Activated naive CD4-positive, alpha-beta T cell treated with anti-CD3 and anti-CD28 coated beads for 36 hours (primary cell): ENCODE measurements at places on chromosomes 5 and 9.

DNA sequence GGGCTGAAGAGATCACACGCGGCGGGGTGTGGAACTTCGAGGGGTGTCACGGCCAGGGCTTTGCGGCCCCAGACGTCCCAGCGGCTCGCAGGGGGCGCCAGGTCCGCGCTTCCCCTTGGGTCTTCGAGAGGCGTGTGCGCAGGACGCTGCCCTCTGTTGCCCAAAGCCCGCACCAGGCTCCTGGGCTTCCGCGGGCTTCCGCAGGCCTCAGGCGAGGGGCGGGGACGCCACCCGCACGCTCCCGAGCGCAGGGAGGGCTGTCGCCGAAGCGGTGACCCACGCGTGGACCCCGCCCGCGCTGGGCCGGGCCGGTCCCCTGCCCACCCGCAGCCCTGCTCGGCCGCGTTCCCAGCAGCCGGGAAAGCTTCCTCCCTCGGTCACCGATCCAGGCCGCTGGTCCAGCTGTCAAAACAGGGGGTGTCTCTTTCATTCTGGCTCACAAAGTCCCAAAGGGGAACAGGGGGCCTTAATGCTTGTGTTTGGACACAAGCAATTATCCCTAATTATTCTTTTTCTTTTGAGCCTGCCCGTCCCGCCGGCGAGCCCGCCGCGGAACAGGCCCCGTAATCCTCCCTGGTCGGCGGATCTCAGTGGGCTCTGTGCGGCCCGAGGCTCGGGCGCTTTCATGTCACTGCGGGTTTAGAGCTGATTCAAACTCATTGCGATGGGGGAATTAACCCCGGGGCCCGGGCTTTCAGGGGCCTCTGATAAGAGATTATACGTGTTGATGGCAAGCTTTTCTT lies 60.6 kb downstream of the TMEM174 start:
- DNase-seq = peak; percentile 34

DNA sequence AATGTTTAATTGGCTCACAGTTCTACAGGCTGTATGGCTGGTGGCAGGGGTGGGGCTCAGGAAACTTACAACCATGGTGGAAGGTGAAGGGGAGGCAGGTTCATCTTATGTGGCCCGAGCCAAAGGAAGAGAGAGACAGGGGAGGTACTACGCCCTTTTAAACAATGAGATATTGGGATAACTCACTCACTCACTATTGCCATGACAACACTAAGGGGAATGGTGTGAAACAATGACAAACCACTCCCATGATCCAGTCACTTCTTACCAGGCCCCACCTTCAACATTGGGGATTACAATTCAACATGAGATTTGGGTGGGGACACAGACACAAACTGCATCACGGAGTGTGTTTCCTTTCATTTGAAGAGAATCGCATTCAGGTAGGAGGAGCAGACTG lies 220.9 kb downstream of the GADD45G start:
- DNase-seq = no peak

DNA sequence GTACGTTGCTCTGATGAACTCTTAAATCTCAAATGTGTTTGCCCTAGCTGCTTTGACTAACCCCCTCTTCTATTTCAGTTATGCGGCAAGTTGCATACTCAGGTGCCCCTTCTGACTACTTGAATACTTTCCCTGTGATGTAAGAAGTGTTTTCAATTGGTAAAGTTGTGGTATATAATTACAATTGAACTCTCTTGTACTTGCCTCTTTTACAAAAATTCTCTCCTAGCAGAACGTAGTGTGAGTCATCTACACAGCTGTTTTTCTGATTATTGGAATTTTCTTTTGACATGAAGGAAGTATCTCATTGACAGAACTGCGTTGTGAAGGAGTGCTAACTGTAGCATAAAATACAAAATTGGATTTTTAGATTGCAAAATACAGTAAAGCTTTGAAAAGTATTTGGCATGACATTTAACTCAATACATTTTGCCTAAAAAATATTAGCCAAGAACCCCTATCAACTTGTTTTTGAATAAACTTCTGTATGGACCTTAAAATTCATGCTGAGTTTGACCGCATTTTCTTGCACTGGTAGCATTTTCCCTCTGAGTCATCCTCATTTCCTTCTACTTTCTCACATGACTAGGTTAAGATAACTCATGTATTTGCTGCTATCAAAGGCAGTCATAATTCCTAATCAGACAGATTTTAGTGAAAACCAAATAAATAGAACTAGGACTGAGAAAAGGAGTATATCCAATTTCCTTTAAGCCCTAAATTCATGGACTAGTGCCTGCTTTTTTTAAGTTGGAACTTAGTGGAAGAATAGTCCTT lies 6.3 kb downstream of the CRHBP start:
- no peak for DNase-seq

GRCh38 chr9:106622164-106622487 lies 240.8 kb upstream of the ZNF462 start:
- DNase-seq = no peak

DNA sequence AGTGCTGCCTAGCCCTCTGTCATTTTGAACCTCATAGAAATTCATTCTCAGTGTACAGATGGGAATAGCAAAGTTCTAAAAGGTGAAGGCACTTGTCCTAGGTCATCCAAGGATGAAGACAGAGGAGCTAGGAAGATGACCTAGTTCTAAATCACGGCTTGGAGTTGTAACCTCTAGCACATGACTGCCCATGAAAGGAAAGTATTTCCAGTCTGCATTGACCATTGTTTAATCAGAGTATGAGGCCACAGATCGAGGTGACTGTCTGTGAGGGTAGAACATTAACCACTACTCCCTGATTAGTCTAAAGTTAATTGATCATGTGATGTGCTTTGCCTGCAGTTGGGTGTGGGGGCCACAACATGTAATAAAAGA lies 674 bp upstream of the TNFSF15 start:
- no peak for DNase-seq

GRCh38 chr5:84257061-84257460 lies 127.6 kb downstream of the EDIL3 start:
- DNase-seq = no peak

DNA sequence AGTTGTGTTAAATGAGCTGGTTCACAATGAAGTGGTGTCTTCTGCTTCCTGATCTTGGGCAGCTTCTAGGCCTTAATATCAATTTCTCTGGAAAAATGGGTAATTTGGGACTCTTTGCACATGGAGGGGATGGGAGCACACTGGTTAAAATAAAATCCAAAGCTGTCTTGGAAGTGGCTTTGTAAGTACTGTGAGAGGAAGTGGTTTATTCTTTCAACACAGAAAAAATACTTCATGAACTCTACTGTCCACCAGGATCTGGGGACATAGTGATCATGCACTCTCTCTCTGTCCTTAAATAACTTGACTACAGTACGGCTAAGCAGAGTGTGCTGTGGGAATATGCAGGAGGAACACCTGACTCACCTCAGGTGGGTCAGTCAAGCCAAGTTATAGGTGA lies 2.4 kb downstream of the PCYOX1L start:
- DNase-seq = no peak
